ENCODE measurements at places on chromosomes 5 and 9. TPM values are rescaled to one million over a fixed set of nuclear protein-coding genes. Genes with fewer than 3 reads are reported as not detected.

- DNase-seq = no peak
These were observed 1243.4 kb downstream of the MAT2B start for GRCh38 chr5:164748861-164749260.

- no peak for DNase-seq
These were observed 175.5 kb upstream of the SLC30A5 start for GRCh38 chr5:68918306-68918705.

DNA sequence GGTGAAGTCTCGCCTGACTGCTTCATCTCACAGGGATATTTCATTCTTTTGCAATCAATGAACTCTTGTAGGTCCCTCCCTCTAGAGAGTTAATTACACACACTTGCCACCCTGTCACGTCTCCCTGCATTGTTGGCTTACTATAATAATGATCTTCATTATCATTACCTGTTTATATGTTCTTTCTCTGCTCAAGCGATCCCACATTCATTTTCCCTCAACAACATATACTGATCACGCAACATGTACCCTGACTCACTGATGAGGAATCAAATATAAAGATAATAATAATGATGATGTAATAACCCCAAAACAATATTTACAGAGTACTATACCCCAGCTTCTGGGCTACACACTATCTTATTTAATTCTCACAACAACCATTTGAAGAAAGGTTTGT, 88.5 kb downstream of the FEM1C start:
- no peak for DNase-seq

The PCDHGA9 gene
- total RNA-seq = 0.65 TPM

The TLX3 gene
- total RNA-seq = not detected

Measured in left lobe of liver (tissue), 2 donors.